ENCODE measurements at places on chromosomes 12 and 14. TPM values are rescaled to one million over a fixed set of nuclear protein-coding genes. Genes with fewer than 3 reads are reported as not detected.

ELK3 gene
- total RNA-seq = 20.6 TPM

LRP1-AS gene
- total RNA-seq = not detected

GRCh38 chr12:103930787-103931735 is 851 bp downstream of the HSP90B1 start:
- peak; percentile 12 for DNase-seq

- DNase-seq = no peak
Observed at GRCh38 chr12:130017591-130018449, 114.0 kb upstream of the TMEM132D start.

GRCh38 chr12:66188584-66189485 is at the start of gene IRAK3:
TSS of gene IRAK3 (plus strand) at chr12:66189214. CDS start at chr12:66189300, 86 bp downstream.
- no peak for DNase-seq

DNA sequence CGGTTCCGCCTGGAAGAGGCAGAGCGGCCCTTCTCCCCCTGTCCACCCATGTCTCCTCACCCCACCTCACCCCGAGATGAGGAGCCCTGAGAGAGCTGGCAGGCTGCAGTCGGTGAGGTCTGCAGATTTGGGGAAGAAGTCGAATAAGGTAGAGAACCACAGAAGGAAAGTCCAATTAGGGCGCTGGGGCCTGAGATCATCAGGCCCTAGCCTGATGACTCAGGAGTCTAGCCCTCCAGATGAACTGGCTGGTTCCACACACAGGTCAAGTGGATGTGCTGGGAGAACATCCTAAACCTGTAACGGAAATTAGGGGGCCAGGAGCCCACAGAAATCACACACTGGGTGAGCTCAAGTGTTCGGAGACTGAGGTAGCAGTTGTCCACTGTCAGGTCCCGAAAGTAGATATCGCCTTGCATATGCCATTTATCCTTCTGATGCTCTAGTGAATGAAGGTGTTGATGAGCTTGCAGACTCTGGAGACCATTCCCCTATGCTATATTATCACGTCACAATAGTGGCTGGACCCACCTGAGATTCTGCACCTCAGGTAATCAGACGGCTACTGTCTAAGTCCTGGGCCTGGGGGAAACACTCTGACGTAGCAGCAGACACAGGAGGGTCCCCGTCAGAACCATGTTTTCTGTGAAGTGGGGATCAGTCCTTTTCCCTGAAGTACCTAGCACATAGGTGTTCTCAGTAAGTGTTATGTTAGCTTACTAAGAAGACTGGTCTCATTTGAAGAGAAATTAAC is 886 bp upstream of the METTL17 start:
- DNase-seq = no peak

GRCh38 chr14:78029601-78030372 is 140.4 kb upstream of the NRXN3 start:
- DNase-seq = no peak

- no peak for DNase-seq
Observed at GRCh38 chr12:82919388-82920054, 232.8 kb downstream of the TMTC2 start.

- no peak for DNase-seq
Observed at GRCh38 chr14:29930283-29930682, 2.6 kb upstream of the PRKD1 start.

POU6F1 gene
- total RNA-seq = 5.8 TPM

GRCh38 chr14:52370406-52370935 is 56.4 kb downstream of the PTGER2 start:
- DNase-seq = no peak

GRIP1 gene
- 3.5 TPM for total RNA-seq

PTPN11 gene
- total RNA-seq = 88.8 TPM

GRCh38 chr12:105935981-105936380 is 202.8 kb downstream of the NUAK1 start:
- peak; percentile 33 for DNase-seq

SERPINA9 gene
- total RNA-seq = not detected

DNA sequence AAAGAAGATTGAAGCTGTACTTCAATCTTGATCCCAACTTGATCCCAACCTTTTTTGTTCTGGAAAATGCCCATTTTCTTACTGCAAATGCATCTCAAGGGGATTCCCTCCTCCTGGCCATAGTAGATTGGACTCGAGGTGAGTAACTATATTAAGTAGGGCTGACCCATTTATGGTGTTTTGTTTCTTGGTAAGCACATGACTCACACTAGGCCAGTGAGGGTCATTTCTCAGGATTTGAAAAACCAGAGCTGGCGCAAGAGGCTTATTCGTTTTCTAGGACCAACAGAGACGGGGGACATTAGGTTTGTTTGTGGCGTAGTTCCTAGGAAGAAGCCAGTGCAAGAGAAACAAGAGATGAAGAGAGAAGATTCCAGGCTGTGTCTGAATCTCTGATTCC is 51.4 kb downstream of the MRPL42 start:
- no peak for DNase-seq

- no peak for DNase-seq
Observed at GRCh38 chr14:58779376-58779775, 141.6 kb downstream of the DACT1 start.

DNA sequence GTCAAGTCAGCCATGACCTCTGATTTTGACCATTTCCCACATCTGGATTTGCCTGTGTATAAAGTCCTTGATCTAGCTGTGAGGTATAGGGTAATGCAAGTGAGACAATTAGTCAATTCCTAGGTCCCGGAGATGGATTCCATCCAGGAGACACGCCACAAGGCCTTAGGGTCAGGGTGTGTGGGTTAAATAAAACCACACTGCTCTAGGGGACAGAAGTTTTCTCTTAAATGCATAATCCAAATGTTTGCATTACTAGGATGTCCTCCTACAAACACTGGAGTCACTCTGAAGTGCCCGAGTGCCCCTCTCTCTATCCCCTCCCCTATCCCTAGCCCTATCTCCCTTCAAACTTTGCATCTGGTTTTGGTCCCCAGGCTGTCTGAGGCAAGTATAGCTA is 26.8 kb downstream of the LRIG3 start:
- DNase-seq = no peak

LALBA gene
- not detected for total RNA-seq

GRCh38 chr12:116143909-116144308 is 133.6 kb downstream of the MED13L start:
- no peak for DNase-seq

GRCh38 chr12:75641031-75641780 is 129.8 kb upstream of the KRR1 start:
- DNase-seq = peak; percentile 66

NEUROD4 gene
- not detected for total RNA-seq

GRCh38 chr14:91289464-91289863 is 45.0 kb upstream of the GPR68 start:
- no peak for DNase-seq

DNA sequence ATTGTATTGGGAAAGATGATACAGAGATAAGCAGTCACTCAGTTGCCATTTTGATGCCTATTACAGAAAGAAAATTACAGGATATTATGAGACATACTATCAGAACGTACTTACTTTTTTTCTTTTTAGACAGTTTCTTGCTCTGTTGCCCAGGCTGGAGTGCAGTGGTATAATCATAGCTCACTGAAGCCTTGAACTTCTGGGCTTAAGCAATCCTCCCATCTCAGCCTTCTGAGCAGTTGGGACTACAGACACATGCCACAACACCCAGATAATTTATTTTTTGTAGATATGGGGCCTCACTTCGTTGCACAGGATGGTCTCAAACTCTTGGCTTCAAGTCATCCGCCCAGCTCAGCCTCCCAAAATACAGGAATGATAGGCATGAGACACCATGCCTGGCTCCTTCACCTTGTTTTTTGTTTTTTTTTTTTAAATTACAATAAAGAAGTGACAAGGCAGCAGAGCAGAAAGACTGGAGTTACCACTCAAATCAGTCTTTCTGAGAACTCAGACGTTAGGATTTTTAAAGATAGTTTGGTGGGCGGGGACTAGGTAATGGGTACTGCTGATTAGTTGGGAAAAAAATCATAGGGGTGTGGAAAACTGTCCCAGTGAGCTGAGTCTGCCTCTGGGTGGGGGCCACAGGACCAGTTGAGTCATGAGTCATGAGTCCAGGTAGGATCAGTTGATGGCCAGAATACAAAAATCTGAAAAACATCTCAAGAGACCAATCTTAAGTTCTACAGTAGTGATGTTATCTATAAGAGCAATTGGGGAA is 11.5 kb upstream of the CPM start:
- DNase-seq = no peak

GRCh38 chr14:100591453-100592371 is 4.5 kb upstream of the BEGAIN start:
- DNase-seq = no peak

DNA sequence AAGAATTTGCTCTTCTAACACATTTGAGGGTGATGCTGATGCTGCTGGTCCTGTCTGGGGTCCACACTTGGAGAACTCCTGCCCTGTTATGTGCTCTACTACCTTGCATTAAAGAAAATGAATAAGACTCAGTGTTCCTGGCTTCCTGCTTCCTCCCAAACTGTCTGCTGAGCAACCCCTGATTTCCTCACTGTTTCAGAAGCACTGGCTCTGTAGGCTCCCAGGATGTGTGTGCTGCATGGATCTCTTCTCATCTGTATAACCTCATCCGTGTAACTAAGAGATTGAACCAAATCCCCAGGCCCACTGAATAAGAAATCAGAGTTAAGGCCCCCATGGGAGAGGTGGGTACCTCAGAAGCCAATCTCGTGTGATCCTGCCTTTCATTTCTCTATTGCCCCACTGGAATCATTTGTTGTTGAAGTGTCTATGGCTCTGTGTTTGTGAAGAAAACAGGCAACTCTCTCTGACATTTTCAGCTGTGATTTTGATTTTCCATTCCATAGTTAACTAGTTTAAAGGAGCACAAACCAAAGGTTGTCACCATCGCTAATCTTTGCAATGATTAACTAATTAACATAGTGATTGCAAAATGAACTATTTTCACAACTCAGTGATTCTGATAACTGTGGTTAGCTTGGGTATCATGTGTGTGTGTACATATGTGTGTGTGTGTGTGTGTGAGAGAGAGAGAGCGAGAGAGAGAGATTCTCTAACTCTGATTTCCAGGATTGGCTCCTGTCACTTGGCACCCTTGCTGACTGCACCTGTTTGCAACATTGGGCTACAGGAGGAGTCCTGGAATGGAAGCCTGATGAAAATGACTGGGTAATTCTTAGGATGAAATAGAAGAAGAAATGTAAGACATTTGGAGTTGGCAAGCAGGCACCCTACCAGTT is 196.2 kb downstream of the SLC38A4 start:
- DNase-seq = no peak

GRCh38 chr12:53207042-53207441 is at the start of gene ITGB7:
TSS of gene ITGB7 (minus strand) at chr12:53207251. CDS start at chr12:53200443, 6,808 bp downstream.
- DNase-seq = no peak

PTHLH gene
- 4.4 TPM for total RNA-seq

GRCh38 chr12:3229577-3229976 is 152.4 kb downstream of the TSPAN9 start:
- no peak for DNase-seq

DNA sequence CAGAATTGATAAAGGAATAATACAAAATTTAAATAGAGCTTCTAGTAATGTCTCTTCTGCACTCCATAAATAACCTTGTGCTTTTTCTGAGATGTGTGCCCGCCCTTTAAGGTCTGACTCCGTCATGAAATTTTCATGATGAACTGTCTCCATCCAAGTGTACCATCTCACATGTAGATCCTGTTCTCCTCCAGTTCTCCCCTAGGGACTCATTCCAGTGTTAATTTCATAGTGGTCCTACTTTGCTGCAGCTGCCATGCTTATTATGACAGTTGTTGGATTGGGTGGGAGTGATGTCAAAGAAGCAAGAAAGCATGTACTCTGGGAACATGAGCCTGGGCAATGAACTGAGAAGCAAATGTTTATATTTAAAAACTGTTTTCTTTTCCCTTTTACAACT is 442.5 kb upstream of the PDE3A start:
- no peak for DNase-seq

- DNase-seq = no peak
Observed at GRCh38 chr12:113466454-113467141, 5.1 kb downstream of the LHX5 start.

- DNase-seq = no peak
Observed at GRCh38 chr12:31507966-31508365, 83.0 kb downstream of the DENND5B start.

OR10G2 gene
- total RNA-seq = not detected

KRT73 gene
- not detected for total RNA-seq

DNA sequence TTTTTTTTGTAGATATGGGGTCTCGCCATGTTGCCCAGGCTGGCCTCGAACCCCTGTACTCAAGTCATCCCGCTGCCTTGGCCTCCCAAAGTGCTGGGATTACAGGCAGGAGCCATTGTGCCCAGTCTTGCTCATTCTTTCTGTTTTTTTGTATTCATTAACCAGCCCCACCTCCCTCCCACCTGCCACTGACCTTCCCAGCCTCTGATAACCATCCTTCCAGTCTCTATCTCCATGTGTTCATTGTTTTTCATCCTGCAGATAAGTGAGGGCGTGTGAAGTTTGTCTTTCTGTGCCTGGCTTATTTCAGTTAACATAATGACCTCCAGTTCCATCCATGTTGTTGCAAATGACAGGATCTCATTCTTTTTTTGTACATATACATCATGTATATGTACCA is 19.0 kb downstream of the MYL2 start:
- DNase-seq = no peak

GRCh38 chr14:27278341-27278740 is 680.5 kb upstream of the NOVA1 start:
- DNase-seq = no peak

IL22 gene
- not detected for total RNA-seq

- DNase-seq = no peak
Observed at GRCh38 chr12:109255377-109255776, 53.7 kb downstream of the FOXN4 start.

GRCh38 chr14:105322791-105323556 is 8.4 kb downstream of the PACS2 start:
- DNase-seq = peak; percentile 53

DNA sequence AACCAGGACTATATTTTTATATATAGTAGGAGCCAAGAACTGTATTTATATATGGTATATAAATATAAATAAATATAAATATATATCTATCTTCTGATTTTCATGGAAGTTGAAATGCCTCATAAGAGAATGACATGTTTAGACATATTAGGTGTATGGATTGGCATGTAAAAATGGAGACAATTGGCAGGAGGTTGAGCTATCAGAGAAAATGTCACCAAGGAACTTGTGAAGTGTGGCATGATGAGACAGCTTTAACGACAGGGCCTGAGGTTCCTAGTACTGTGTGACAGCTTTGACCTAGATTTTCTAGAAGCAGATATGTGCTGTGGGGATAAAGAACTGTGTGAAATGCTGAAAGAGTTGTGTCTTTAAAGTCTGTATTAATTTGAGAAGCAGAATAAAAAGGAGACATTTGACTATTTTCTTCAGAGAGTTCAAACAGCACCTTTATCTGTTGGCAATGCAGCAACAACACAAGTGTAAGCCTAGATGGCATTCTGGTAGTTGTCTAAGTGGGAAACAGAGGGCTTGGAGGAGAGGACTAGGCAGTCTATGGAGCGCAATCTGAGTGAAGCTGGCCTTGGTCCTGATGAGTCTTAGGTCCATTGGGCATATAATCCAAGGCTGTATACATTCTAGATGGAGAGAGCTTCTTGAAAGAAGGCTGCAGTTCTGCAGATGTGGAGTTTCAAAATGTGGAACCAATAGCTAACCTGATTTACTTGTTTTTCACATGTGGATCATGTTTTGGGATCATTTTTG is 47.7 kb upstream of the MDGA2 start:
- DNase-seq = no peak

GRCh38 chr12:89768586-89769482 is 60.2 kb upstream of the ATP2B1 start:
- DNase-seq = no peak

RNF212B gene
- total RNA-seq = not detected
